ENCODE measurements at places on chromosomes 4 and X.

DNA sequence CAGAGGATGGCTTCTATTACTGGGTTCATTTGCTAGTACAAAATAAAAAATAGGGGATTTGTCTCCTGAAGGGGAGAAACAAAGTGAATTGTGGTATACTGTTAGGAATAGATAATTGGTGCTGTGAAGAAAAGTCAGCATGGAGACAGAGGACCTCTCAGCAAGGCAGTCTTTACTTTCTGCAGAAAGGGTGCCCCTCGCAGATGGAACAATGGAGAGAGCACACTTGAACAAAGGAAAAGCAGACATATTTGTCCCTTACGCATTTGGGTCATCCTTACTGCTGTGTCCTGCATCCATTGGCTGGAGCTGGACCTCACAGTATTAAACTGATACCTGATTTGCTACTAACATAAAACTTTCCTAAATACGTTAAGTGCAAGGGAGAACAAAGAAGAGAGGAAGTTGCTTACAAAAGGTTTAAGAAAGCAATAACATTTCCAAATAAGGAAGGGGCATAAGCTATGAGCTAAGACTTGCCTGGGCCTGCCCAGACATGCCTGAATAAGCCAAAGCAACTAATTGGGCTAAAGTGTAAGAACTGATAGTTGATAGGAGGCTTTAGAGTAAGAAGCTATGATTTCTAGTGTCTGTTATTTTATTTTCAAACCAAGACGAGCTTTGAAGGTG lies 83.8 kb downstream of the CCKAR start:
- DNase-seq, result no peak

GRCh38 chr4:26388671-26389070 lies 67.9 kb downstream of the RBPJ start:
- no peak for DNase-seq

- DNase-seq, result peak; percentile 94
These were observed 327.3 kb downstream of the MAPK10 start for GRCh38 chr4:86032476-86033022.

- no peak for DNase-seq
These were observed 79.3 kb downstream of the DTHD1 start for GRCh38 chr4:36360755-36361154.

DNA sequence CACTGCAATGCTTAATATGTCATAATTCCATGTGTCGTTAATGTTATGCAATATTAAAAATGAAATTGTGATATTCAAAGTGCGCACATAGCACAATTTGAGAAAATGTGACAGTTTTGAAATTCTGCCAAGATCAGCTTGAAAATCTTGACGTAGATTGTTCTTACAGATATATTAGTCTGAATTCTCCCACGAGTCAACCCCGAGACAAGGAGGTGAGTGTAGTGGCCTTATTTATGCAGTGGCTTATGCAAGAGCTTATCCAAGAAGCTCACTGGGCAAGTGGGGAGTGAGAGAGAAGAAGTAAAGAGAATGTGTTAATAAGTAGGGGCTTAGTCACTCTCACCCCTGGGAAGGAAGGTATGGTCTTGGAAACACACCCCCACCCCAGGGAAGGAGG lies 286.1 kb upstream of the STS start:
- DNase-seq, result no peak

DNA sequence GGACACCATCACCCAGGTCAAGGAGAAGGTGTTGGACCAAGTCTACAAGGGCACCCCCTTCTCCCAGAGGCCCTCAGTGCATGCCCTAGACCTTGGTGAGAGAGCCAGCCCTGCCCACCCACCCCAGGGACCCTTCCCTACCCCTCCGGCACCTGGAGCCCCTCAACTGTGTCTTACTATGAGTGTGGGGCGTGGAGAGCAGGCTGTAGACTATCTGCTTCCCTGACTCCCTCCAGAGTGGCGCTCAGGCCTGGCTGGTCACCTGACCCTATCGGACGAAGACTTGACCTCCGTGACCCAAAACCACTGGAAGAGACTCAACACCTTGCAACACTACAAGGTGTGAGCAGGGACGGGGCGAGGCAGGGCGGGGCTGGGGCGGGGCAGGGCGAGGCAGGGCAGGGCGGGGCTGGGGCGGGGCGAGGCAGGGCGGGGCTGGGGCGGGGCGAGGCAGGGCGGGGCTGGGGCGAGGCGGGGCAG lies 4.7 kb upstream of the SRPK3 start:
- DNase-seq, result no peak

DNA sequence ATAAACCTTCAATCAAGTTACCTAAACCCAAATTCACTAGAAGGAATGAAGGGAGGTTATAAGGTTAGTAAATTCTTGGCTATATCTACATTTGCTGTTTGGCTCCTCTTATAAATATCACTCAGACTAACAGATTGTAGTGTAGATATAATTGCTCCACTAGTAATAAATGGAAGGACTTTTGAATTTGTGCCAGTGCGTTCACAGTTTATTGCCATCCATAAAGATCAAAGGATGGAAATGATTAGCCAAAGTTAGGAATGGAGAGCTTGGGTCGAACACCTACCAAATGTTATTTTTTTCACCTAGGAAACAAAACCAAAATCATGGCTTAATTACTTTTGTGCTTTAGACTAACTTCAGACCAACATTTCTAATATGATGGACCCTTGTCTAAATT lies 9.2 kb downstream of the DTHD1 start:
- DNase-seq, result no peak

DNA sequence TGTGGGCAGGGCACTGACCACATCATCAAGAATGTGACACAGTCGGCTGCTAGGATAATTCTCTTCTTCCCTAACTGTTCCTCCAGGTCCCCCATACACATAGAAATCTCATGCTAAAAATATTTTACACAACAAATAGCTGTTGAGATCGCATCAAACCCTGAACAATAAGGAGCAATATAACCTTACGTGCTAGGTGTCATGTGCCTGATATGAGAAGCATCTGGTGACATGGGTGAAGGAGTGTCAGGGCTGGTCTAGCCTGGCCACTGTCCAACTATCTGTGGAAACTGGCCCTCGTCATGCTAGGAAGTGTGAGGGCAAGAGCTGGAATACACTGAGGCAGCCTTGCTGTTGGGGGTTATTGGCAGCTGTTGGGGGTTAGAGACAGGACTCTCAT lies 167.3 kb upstream of the PGRMC2 start:
- no peak for DNase-seq

- no peak for DNase-seq
These were observed 171.6 kb upstream of the MAP3K15 start for GRCh38 chrX:19686876-19687275.

DNA sequence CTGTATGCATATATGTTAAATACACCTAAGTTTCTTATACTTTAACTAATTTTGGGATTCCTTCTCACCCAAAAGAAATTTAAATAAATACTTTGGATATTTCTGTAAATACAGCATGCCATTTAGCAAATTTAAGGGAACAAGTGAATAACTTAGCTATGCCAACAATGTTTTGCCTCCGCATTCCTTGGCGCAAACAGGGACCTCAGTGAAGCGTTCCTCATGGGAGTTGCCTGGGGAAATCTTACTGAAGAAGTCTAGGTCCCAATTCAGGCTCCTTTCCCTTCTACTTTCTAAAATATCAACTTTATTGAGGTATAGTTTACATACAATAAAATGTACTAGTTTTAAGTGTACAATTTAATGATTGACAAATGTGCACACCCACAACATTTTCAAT lies 25.0 kb downstream of the COL4A5 start:
- DNase-seq, result no peak

DNA sequence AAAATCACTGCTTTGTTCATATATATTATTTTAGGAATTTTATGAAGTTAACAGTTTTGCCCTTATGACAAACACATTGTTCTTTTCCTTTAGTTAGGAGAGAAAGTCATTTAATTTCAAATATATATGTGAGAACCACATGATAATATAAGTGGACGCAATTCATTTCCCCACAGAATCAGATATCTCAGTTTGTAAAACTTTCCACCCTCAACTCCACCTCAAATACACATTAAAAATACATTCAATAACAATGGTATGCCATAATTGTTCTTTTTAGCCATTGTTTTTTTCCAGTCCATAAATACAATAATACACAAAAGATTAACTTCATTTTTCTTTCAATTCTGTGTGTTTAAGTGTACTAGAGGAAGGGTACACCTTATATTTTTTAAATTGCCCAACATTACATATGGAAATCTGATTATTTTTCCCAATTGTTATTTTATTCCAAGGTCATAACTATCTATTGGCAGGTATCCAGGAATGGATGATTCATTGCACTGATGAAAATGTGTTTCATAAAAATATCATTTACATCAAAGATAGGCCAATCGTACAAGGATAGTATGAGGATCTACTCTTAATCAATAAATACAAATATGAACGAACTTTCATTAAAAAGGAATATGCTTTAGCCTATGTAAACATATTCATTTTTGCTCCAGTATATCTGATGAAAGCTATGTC lies 125.0 kb downstream of the PPP3CA start:
- DNase-seq, result no peak
